Stimulated activated CD4-positive, alpha-beta T cell treated with anti-CD3 and anti-CD28 coated beads, Interleukin-1b, Interleukin-23, amount 100 ng/mL, for 24 hours (primary cell): ENCODE measurements at places on chromosomes 4 and X.

DNA sequence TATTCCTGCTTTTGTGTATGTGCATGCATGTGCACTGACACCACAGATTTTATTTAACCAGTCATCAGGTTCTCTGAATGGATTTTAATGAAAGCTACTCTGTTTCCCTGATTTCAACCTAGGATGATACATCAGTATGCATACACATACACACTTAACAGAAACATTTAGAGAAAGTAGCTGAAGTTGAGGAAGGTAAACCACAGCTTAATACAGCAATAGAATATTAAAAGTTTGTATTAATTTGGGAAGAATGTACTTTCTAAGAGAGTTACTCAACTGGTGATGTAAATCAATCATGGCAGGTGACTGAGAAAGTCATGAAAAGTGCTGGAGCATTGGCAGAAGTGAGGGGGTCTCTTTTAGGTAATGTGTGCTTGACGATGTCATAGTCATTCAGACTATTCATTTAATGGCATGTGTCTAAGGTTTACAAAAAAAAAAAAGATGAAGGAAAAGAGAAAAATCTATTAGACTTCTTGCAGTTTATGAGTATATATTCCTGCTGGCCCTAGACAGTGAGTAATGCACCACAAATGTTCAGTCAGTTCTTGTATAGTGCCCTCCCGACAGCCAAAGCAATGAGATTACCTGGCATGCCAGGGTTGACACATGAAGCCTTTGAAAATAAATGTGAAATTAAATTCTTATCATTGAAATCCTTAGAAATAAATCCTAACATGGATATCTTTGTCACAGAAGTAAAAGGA, 187.6 kb downstream of the RAPGEF2 start:
- no peak for DNase-seq

DNA sequence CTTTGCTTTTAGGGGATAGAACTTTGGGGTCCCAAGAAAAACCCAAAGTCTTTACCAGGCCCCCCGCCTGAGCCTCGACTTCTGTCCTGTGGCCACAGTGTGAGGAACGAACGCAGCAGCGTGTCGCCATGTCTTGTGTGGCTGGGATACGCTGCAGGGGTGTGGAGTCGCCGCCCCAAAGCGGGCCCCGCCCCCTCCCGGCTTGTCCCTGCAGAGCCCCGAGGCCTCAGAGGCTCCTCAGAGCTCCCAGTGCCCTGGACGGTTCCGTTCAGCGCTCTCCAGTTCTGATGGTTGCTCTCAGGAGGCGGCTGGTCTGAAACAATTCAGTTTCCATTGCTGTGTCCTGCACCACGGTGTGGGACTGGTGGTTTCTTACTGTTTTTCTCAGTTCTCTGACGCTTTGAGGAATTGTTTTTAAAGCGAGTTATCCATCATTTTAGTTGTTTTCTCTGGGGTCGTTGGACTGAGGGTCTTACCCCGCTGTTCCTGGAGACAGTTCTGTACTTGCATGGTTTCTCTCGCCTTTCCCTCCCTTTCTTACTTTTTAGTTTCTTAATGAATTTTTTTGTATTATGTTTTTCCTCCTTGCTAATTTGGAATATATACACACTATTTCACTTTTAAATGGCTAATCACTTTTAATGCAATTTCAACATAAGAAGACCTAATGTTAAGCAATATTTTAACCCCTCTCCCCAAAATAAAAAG, 1.6 kb upstream of the IDUA start:
- peak; percentile 61 for DNase-seq

- no peak for DNase-seq
Observed at GRCh38 chr4:83757121-83757621, 221.3 kb downstream of the GPAT3 start.

DNA sequence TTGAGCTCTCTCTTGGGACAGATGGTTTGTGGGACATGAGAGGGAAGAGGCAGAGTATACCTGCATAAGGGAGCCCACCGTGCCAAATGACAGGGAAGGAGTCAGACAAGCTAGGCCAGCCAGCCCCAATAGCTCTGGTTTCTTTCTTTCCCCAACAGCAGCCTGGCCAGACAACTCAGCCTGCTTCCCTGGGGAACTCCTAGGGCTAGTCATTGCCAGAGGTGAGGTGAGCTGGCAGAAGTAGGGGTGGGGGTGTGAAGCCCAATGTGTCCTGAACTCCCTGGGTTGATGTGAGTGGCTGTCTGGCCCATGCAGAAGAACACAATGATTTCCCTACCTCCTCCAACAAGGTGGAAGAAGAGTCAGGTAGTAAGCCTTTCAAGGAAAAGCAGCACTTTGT, 135.5 kb downstream of the AMMECR1 start:
- no peak for DNase-seq

- no peak for DNase-seq
Observed at GRCh38 chr4:73258436-73258685, 237 bp downstream of the ANKRD17 start.

DNA sequence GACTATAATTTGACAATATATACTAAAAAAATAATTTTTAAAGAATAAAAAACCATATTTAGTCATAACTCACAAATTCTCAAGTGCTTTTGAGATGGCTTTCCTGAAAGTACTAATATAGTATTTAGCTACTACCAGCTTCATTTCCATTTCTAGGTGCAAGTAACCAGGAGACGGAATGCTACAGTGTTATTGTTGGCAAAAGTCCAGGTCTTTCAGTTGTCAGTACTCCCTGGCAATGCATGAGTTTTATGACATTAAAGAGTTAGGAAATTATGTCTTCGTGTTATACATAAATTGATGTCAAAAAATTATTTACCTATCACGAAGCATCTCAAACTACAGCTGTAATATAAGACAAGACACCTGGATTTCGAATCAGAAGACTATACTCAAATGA, 45.0 kb downstream of the TMEM47 start:
- no peak for DNase-seq

DNA sequence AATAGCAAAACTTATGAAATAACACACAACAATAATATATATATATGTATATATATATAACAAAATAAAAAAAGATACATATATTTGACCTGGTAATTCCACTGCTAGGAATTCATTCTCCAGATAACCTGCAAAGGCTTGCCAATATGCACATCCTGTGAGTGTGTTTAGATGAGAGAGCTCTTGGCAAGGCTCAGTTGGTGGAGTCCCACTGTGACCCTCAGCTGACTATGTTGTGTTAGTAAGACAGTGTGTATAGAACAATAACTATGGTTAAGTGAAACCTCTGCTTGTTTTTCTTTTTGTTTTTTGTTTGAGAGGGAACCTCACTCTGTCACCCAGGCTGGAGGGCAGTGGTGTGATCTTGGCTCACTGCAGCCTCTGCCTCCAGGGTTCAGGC, 39.5 kb upstream of the RBMX start:
- DNase-seq = no peak
